ENCODE measurements at places on chromosomes 1 and 21.

- DNase-seq, result no peak
These were observed 104.7 kb downstream of the DAB1 start for GRCh38 chr1:57319165-57319564.

DNA sequence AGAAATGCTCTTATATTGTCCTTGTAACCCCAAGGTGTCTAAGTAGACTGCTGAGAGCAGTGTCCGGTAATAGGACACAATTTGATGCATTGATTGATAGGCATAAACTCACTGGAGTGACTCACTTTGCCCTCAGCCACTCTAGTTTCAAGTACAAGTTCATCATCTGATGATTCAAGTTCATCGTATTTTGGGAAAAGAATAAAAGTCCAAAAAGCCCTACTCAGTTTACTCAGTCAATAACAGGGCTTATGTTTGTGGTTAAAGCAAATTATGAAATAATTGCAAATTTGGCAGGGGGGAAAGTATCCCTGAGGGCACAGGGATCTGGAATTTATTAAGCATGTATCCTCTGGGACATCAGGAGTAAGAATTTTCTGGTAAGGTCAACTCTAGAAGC is 7.6 kb upstream of the ATF3 start:
- peak; percentile 61 for DNase-seq

- DNase-seq, result no peak
These were observed 16.8 kb upstream of the RIPK4 start for GRCh38 chr21:41783476-41784180.

- no peak for DNase-seq
These were observed 397.3 kb downstream of the AGBL4 start for GRCh38 chr1:49626472-49626871.

- peak; percentile 40 for DNase-seq
These were observed 8.8 kb downstream of the MYCL start for GRCh38 chr1:39892601-39893595.

DNA sequence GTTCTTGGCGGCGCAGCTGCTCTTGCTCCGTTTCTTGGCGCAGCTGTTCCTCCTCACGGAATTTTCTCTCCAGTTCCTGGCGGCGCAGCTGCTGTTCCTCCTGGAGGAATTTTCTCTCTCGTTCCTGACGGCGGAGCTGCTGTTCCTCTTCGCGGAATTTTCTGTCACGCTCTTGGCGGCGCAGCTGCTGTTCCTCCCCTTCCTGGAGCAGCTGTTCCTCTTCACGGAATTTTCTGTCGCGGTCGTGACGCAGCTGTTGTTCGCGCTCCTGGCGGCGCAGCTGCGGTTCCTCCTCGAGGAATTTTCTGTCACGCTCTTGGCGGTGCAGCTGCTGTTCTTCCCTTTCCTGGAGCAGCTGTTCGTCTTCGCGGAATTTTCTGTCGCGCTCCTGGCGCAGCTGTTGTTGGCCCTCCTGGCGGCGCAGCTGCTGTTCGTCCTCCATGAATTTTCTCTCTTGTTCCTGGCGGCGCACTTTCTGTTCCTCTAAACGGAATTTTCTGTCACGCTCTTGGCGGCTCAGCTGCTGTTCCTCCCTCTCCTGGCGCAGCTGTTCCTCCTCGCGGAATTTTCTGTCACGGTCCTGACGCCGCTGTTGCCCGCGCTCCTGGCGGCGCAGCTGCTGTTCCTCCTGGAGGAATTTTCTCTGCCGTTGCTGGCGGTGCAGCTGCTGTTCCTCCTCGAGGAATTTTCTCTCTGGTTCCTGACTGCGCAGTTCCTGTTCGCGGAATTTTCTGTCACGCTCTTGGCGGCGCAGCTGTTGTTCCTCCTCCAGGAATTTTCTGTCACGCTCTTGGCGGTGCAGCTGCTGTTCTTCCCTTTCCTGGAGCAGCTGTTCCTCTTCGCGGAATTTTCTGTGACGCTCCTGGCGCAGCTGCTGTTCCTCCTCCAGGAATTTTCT is 7.0 kb downstream of the TCHH start:
- DNase-seq, result peak; percentile 13

DNA sequence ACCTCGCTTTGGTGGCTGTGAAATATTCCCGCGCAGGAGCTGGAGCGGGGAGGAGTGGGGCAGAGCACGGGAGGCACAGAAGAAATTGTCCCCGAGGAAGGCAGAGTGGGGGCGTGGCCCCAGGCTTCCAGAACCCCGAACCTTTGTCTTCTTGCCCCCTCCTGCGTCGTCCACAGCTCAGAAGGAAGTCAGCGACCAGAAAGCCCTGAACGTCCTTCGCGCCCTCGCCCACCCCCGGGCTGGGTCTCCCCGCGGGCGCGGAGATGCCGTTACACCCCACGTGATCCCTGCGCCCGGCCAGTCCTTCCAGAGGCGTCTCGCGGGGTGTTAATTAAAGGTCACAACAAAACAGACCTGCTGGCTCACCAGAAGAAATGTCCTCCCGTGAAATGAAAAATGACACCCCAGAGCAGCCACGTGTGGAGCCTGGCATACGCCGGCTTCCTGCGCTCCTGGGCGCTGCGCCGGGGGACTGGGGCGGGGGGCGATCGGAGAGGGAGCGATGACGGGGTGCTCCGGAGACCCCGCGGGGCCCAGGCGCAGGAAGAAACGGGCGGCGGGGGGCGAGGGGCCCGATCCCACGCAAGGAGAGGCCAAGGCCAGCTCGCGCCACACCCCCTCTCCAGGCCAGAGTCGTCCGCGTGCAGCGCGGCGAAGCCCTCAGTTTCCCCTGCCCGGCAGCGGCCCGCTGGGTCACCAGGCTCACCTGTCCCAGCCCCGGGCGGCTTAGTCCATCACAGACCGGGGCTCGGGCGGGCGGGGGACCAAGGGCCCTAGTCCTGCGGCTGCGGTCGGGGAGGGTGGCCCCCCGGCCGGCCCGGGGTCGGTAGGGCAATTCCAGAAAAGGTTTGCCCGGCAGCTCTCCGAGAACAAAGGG is 995 bp upstream of the KIF26B start:
- no peak for DNase-seq

DNA sequence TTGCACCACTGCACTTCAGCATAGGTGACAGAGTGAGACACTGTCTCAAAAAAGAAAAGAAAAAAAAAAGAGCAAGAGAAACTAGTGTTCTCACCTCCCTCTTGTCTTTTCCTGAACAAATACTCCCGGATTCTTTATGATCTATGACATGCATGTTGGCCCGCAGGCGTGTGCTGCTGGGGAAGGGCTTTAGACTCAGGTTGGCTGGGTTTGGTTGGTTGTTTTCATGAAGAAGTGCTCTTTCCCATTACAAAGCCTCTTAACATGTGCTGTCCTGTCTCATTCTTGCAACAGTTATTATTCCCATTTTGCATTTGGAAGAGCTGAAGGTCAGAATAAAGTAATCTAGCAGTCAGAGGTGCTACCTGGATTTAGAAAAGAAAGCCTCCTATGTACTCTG is 79.5 kb downstream of the TRABD2B start:
- no peak for DNase-seq

GRCh38 chr1:219281831-219282230 is 108.2 kb downstream of the LYPLAL1 start:
- no peak for DNase-seq

DNA sequence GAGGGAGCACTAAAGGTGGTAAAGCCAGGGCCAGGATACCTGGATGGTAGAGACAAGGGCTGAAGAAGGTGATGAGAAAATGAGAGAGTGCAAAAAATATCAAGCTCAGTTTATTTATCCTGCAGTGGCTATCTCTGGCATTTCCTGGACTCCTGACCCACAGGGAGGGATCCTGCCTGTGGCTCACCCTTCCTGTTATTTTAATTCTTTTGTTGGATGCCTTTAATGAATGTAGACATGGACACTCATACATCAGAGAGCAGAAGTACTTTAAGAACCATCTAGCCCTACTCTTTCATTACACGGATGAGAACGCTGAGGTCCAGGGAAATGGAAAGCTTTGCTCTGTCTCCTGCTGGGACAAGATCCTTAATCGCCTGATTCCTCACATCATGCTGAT is 20.6 kb downstream of the JUN start:
- DNase-seq, result no peak

DNA sequence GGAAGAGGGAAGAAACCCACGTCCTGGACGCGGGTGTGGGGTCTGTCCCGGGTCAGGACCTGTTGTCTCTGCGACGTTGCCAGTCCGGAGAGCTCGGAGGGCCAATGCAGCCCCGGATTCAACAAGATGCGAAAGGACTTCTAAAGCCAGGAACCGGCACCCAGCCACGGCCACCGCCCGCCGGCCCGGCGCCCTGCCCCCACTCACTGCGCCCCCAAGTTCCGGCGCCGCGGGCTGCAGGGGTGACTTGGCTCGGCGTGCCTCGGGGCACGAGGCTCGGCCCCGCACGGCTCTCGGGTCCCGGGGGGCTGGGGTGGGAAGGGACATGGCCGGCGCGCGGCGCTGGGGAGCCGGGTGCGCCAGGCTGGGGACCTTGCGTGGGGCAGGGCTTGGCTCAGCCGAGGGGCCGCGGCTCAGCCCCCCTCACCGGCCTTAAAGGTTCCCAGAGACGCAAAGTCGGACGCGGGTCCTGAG is 51.8 kb upstream of the H6PD start:
- DNase-seq, result no peak

DNA sequence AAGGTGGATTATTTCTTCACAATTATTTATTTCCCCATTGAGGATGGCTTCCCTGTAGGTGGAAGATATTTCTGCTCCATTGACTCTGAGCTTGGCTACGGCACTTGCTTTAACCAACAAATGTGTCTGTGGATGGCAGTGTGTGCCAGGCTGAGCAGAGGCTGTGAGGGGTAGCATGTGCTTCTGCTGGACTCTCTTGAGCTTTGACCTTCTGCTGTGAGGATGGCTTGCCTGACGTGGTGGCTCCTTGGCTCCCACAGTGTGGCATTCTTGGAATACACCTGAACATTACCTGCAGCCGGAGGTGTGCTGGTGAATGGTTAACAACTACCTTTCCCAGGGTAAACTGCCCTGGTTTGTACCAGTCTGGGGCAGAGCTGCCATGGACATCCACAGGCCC is 46.8 kb downstream of the WDR3 start:
- DNase-seq, result no peak
